ENCODE measurements at places on chromosomes 1 and 21. TPM values are rescaled to one million over a fixed set of nuclear protein-coding genes. Genes with fewer than 3 reads are reported as not detected.

DNA sequence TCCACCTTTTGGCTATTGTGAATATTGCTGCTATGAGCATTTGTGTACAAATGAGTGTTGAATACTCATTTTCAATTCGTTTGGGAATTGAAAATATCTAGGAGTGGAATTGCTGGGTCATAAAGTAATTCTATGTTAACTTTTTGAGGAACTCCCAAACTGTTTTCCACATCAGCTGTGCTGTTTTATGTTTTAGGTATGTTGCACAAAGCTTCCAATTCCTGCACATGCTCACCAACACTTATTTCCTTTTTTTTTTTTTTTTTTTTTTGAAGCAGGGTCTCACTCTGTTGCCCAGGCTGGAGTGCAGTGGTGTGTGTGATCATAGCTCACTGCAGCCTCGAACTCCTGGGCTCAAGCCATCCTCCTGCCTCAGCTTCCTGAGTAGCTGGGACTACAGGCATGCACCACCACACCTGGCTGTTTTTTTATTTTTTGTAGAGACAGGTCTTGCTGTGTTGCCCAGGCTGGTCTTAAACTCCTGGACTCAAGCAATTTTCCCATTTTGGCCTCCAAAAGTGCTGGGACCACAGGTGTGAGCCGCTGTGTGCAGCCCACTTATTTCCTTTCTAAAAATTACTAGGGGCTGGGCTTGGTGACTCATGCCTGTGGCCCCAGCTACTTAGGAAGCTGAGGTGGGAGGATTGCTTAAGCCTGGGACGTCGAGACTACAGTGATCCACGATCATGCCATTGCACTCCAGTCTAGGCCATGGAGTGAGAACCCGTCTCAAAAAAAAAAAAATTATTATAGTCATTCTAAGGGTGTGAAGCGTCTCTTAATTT lies 33.4 kb downstream of the TMCC2 start:
- no peak for DNase-seq
- no peak overlapping the region for H3K4me3 ChIP-seq
- no peak overlapping the region for H3K27ac ChIP-seq
- H3K27me3 ChIP-seq: peaks cover 11% of the 10 kb centered on the region
- no peaks in the 10 kb centered on the region for H3K36me3 ChIP-seq
- H3K4me1 ChIP-seq: peaks cover 3% of the 10 kb centered on the region

Gene NR5A2
- total RNA-seq: 0.07 TPM

Gene TRNP1
- 2.3 TPM for total RNA-seq

Gene BTBD8
- 2.1 TPM for total RNA-seq

GRCh38 chr1:113993072-113993471 lies 13.8 kb downstream of the OLFML3 start:
- H3K4me1 ChIP-seq: no peaks in the 10 kb centered on the region
- H3K27ac ChIP-seq: no peak overlapping the region

GRCh38 chr1:206828061-206828460 lies 37.4 kb upstream of the IL20 start:
- H3K4me1 ChIP-seq: peaks cover 77% of the 10 kb centered on the region
- no peak overlapping the region for H3K27ac ChIP-seq
- H3K27me3 ChIP-seq: no peaks in the 10 kb centered on the region
- no peaks in the 10 kb centered on the region for H3K36me3 ChIP-seq

Gene POU3F1
- 3.8 TPM for total RNA-seq

GRCh38 chr1:150999051-150999674 lies 7.5 kb downstream of the MINDY1 start:
- no peaks in the 10 kb centered on the region for H3K27me3 ChIP-seq
- H3K27ac ChIP-seq: no peak overlapping the region
- H3K36me3 ChIP-seq: peaks cover 3% of the 10 kb centered on the region
- H3K4me3 ChIP-seq: no peak overlapping the region
- DNase-seq: no peak
- H3K4me1 ChIP-seq: peaks cover 5% of the 10 kb centered on the region

- no peak for DNase-seq
- H3K4me1 ChIP-seq: no peaks in the 10 kb centered on the region
- H3K27ac ChIP-seq: no peak overlapping the region
- H3K27me3 ChIP-seq: no peaks in the 10 kb centered on the region
- H3K36me3 ChIP-seq: no peaks in the 10 kb centered on the region
These were observed 57.1 kb downstream of the ZNF684 start for GRCh38 chr1:40588586-40588985.

- H3K27me3 ChIP-seq: no peaks in the 10 kb centered on the region
- H3K27ac ChIP-seq: no peak overlapping the region
- no peak overlapping the region for H3K4me3 ChIP-seq
- no peak for DNase-seq
- H3K36me3 ChIP-seq: peaks cover 50% of the 10 kb centered on the region
- H3K4me1 ChIP-seq: no peaks in the 10 kb centered on the region
These were observed 58.5 kb downstream of the RUSC1 start for GRCh38 chr1:155379180-155379579.

Gene PLA2G5
- total RNA-seq: not detected

GRCh38 chr1:86119214-86119764 lies 37.3 kb downstream of the COL24A1 start:
- no peaks in the 10 kb centered on the region for H3K36me3 ChIP-seq
- H3K27me3 ChIP-seq: no peaks in the 10 kb centered on the region
- H3K4me1 ChIP-seq: no peaks in the 10 kb centered on the region
- no peak for DNase-seq
- H3K4me3 ChIP-seq: no peak overlapping the region

- H3K36me3 ChIP-seq: peaks cover 17% of the 10 kb centered on the region
- no peak for DNase-seq
- no peak overlapping the region for H3K27ac ChIP-seq
These were observed 109.7 kb upstream of the HP1BP3 start for GRCh38 chr1:20896826-20897225.

DNA sequence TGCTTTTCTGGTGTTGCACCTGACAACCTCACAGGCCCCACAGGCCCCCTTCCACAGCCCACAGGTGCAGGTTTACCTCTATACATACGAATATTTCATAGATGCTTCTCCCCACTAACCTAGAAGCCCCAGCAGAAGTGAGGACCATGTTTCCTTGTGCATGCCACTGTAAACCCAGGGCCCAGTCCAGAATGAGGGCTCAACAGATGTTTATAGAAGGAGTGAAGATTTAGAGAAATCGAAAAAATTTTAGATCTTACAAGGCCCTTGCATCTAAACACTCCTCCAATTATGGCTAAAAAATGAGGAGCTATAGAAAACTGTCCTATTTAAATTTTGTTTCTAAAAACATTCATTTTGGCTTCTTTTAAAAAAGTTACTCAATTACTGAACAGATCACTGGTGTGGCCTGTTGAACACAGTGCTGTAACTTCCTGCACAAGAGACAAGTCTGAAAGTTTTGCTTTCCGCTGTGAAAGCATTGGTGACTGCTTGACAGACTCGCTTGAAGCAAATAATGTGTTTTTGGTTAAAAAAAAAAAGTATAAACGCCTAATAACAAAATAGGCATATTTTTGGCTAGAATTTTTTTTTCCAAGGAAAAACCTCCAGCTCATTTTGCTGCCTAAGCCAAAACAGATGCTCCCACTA lies 1.2 kb downstream of the ABCB10 start:
- DNase-seq: peak; percentile 35
- H3K27ac ChIP-seq: peak overlapping the region; percentile 54
- H3K27me3 ChIP-seq: no peaks in the 10 kb centered on the region
- peak overlapping the region; percentile 45 for H3K4me3 ChIP-seq
- H3K4me1 ChIP-seq: peaks cover 18% of the 10 kb centered on the region
- H3K36me3 ChIP-seq: no peaks in the 10 kb centered on the region

GRCh38 chr1:162412002-162412401 lies at the start of gene SH2D1B:
TSS of gene SH2D1B (minus strand) at chr1:162412136. CDS start at chr1:162412016, 120 bp downstream.
- no peaks in the 10 kb centered on the region for H3K4me1 ChIP-seq
- H3K27me3 ChIP-seq: no peaks in the 10 kb centered on the region
- no peak for DNase-seq
- H3K4me3 ChIP-seq: no peak within 1 kb of the TSS
- no peak within 1 kb of the TSS for H3K27ac ChIP-seq

- H3K36me3 ChIP-seq: no peaks in the 10 kb centered on the region
- H3K27ac ChIP-seq: no peak overlapping the region
- H3K4me1 ChIP-seq: peaks cover 8% of the 10 kb centered on the region
- no peak overlapping the region for H3K4me3 ChIP-seq
- H3K27me3 ChIP-seq: peaks cover 3% of the 10 kb centered on the region
These were observed 11.2 kb upstream of the FGGY start for GRCh38 chr1:59285691-59286090.

Gene CD1B
- total RNA-seq: not detected

GRCh38 chr21:40901691-40902090 lies 54.7 kb upstream of the DSCAM start:
- no peaks in the 10 kb centered on the region for H3K36me3 ChIP-seq
- H3K27ac ChIP-seq: no peak overlapping the region
- DNase-seq: no peak
- H3K4me1 ChIP-seq: no peaks in the 10 kb centered on the region

Gene KRTAP12-2
- total RNA-seq: not detected

DNA sequence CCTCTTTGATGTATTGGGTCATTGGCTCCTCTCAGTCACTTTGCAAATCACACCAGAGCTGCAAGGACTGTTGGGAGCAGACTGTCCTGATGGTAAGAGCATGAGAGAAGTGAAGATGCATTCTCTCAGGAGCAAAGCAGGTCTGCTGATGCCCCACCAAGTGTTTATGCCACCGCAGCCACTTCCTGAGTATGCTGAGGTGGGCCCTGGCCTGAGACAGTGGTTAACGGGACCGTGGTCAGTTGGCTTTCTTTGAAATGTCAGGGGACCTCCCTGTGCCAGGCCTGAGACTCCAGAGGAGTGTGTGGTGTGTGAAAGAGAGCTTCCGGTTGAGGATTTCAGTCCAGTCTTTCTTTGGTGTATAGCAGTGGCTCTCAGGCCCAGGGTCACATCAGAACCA lies 79.4 kb downstream of the SPATA46 start:
- DNase-seq: no peak
- no peaks in the 10 kb centered on the region for H3K27me3 ChIP-seq
- no peak overlapping the region for H3K27ac ChIP-seq
- H3K36me3 ChIP-seq: no peaks in the 10 kb centered on the region
- H3K4me3 ChIP-seq: no peak overlapping the region

DNA sequence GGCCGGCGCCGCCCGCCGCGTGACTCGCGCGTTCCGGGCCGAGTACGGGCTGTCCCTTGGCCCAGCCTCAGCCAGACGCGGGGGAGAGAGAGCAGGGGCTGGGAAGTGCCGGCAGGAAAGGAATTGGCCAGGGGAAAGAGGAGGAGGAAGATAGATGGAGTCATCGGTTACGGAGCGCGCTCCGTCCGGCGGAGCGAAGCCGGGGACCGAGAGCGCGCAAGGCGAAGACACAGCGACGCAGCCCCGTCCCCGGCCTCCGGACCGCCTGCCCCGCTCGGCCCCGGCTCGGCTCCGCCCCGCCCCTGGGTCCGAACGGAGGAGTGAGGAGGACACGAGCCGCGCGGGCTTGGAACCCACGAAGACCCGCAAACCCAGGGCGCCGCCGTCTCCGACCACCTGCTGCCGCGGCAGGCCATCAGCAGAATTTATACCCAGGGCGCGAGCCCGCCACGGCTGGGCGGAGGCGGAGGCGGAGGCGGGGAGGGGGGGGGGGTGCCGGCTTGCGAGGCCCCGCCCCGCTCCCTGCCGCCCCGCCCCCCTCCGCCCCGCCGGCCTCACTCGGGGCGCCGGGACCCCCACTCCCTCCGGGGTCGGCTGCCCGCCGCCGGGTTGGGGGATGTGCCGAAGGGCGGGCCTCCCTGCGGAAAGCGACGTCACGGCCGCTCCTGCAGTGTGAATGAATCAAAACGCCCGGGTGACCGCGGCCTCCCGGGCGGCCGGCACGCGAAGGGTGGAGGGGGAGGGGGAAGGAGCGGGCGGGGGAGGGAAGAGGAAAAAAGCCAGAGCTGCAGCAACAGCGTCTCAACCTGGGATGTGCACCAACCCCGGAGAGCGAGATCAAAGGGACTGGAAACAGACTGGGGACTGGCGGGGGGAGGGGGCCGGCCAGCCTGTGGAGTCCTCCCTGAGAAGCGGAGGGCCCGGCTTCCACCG lies at the start of gene LHX4:
TSS of gene LHX4 (plus strand) at position 782 of the 933 bp plus-strand sequence. CDS start 266 bp downstream, outside the sequence.
- no peak within 1 kb of the TSS for H3K27ac ChIP-seq
- DNase-seq: peak; percentile 61
- peaks cover 65% of the 10 kb centered on the region for H3K27me3 ChIP-seq
- peak within 1 kb of the TSS; percentile 57 for H3K4me3 ChIP-seq
- no peaks in the 10 kb centered on the region for H3K36me3 ChIP-seq
- H3K4me1 ChIP-seq: peaks cover 55% of the 10 kb centered on the region

GRCh38 chr1:89483757-89484077 lies 40.9 kb upstream of the LRRC8B start:
- no peaks in the 10 kb centered on the region for H3K4me1 ChIP-seq
- DNase-seq: no peak

Gene SLC35F3
- not detected for total RNA-seq

DNA sequence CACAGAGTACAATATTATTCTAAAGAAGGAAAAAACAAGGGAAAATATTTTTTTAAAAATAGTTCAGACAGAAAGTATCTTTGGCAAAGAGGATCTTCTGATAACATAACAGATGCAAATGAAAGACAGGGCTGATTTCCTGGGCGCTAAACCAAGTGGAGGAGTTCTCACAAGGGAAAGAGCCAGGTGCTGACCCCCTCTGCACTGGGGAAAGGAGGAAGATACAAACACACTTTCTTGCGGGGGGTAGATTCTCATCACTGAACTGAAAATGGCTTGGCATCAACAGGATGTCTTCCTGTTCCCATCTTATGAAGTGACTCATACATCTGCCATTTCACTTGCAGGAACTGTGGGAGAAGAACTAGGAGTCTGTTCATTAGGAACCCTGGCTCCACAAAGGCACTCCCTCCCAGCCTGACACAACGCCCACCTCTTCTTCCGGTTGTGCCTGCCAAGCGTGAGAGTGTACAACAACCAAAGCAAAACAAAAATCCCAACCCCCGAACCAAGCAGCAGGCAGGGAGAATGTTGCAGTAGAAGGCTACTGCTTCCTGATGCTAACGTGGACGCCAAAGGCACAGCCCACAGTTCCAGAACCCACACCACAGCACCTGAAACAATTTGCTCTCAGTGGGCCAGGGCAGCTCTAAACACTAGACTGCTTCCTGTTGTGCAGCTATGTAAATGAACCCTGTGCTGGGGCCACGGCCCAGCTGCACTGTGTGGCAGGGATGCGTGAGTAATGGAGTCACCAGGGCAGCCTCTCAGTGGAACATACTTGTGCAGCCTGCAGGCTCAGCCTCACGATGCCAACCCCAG lies 51.0 kb downstream of the GADD45A start:
- H3K36me3 ChIP-seq: no peaks in the 10 kb centered on the region
- no peaks in the 10 kb centered on the region for H3K27me3 ChIP-seq

DNA sequence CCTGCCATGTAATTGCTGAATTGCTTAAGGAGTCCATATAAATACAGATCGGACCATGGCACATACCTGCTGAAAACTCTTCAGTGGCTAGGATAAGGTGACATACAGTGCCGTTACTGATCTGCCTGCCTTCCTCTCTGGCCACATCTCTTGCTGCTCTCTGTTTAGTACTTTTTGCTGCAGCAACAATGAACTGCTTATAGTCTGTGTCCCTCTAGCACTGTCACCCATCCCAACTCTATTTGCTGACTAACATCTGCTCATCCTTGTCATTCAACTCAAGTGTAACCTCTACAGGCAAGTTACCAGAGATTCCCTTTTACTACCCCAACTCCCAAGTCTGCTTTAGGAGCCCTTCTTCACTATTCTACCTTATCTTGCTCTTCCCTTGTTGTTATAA lies 65.6 kb downstream of the GTF2B start:
- no peak overlapping the region for H3K27ac ChIP-seq
- H3K4me3 ChIP-seq: no peak overlapping the region
- DNase-seq: no peak
- H3K36me3 ChIP-seq: peaks cover 16% of the 10 kb centered on the region
- H3K4me1 ChIP-seq: no peaks in the 10 kb centered on the region
- no peaks in the 10 kb centered on the region for H3K27me3 ChIP-seq

Data from B cell (primary cell).